ENCODE measurements at places on chromosomes 1 and 21.

DNA sequence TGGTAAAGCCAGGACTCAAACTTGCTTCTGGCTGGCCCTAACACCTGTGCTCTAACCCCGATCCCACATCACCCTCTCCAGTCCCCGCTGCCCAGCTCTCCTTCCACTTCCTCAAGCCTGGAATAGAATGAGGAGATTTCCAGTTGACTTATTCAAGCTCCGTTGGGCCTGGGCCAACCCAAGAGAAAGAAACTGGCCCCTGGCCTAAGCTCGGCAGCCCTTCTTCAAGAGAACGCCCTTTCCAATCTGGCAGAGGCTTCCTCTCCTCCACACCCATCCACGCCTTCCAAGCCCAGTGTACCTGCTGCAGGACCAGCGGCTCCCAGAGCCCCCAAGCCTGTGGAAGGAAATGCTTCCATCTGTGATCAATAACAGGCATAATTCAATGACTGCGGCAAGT is 51.9 kb downstream of the LRRN2 start:
- DNase-seq, result no peak

DNA sequence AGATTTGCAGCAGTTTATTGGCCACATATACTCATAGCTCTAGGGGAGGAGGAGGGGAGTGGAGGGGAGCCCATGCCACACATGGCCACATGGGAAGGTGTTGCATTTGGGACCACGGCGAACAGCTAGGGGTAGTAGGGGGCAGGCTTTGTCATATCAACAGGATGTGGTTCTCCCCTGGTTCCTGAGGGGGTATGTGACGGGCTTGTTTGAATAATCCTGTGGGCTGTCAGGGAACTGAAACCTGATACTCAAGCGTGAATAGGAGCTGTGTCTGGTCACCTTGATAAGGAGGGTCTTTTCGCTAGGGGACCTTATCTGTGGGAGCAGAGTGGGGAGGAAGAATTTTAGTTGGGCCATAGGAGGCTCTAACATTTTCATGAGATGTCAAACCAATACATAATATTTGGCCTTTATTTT is 264.7 kb downstream of the CTH start:
- no peak for DNase-seq

GRCh38 chr1:156104065-156104810 is 10.3 kb upstream of the LMNA start:
- DNase-seq, result peak; percentile 37

DNA sequence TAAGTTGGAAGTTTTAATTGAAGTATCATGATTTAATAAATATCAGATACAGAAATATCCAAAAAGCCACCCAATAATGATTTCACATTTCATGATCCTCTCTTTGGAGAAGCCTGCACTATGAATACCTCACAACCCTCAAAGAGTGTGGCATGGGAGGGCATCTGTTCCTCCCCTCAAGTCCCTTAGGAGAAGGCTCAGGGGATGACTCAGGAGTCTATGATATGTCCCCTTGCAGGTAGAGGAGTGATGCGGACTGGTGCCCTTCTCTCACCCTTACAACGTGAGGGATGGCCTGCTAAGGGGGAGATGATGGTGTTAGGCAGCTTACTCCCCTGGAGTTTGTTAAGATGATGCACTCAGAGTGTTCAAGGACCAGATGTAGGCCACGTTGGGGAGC is 303.3 kb upstream of the DUSP10 start:
- DNase-seq, result no peak

GRCh38 chr1:219422811-219423598 is 189.9 kb downstream of the ZC3H11B start:
- DNase-seq, result no peak

DNA sequence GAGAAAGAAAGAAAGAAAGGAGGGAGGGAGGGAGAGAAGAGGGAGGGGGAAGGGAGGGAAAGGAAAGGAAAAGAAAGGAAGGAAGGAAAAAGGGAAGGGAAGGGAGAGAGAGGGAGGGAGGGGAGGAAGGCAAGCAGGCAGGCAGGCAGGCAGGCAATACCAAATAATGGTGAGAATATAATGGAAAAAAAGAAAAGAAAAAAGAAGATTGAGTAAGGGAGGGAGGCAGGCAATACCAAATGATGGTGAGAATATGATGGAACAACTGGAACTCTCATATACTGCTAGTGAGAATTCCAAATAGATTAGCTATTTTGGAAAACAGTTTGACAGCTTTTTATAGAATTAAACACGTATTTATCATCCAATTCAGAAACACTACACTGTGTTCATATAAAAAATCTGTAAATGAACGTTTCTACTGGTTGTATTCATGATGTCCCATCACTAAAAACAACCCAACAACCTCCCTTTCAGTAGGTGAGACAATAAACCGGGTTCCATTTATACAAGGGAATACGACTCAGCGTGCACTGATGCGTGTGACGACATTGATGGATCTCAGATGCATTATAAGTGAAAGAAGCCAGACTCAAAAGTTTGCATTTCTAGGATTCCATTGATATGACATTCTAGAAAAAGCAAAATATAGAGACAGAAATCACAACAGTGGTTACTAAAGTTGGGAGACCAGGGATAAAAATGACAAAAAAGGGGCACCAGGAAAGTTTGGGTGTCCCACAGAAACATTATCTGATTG is 226.4 kb downstream of the DSCAM start:
- no peak for DNase-seq

DNA sequence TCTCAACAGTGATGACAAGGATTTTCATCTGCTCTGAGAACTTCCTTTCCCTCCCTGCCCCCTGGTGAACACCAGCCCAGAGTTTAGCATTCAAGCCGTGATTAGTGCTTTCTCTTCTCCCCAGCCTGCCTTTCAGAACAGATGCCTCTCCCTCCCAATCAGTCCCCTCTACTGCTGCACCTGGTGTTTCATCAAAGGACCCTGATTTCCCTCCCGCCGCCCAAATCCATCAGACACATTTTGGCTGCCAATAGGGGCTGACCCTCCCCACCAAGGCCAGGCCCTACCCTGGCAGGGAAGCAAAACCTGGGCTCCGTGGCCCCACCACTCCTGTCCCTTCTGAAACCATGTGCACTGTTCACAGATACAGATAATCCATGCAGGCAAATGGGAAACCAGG is 34.0 kb upstream of the KLHDC7A start:
- DNase-seq, result no peak

DNA sequence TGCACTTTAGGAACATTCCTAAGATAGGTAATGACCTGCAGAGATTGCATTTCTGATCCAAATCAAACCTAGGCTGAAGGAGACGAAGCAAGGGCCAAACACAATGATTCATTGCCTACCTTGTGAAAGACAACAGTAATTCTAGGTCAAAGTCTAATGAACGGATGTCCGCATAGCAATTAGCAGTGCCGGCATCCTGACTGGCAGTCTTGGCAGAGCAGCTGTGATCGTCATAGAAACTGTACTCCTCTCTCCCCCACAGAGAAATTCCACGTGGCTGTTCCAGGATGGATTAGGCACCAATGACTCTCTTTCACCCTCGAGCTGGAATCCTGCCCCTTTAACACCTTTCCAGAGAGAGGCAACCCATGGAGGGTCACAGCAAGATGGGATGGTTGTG is 28.9 kb upstream of the VAV3 start:
- no peak for DNase-seq
